Activated T-cell treated with anti-CD3 and anti-CD28 coated beads for 48 hours (primary cell): ENCODE measurements at places on chromosomes 7 and 10.

GRCh38 chr7:47332213-47332612 is 249.7 kb downstream of the TNS3 start:
- DNase-seq: no peak

- DNase-seq: no peak
Observed at GRCh38 chr10:50550291-50550839, 73.4 kb downstream of the SGMS1 start.

GRCh38 chr7:132941905-132942304 is 140.0 kb downstream of the CHCHD3 start:
- no peak for DNase-seq

GRCh38 chr7:24192053-24192452 is 91.9 kb upstream of the NPY start:
- DNase-seq: no peak

DNA sequence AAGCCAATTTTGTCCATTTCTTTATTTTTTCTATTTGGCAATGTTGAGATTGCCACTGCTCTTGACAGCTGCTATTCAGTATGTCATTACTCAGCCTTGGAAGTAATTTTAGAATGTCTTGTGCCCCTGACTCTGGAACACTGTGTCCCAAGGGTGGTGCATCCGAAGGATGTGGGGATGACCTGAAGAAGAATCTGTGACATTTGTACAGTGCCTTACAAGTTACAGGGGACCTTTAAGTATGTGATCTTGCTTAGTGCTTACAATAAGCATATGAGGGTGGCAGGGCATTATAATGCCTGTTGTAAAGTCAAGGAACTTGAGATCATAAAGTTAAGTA is 239.5 kb downstream of the REEP3 start:
- no peak for DNase-seq

DNA sequence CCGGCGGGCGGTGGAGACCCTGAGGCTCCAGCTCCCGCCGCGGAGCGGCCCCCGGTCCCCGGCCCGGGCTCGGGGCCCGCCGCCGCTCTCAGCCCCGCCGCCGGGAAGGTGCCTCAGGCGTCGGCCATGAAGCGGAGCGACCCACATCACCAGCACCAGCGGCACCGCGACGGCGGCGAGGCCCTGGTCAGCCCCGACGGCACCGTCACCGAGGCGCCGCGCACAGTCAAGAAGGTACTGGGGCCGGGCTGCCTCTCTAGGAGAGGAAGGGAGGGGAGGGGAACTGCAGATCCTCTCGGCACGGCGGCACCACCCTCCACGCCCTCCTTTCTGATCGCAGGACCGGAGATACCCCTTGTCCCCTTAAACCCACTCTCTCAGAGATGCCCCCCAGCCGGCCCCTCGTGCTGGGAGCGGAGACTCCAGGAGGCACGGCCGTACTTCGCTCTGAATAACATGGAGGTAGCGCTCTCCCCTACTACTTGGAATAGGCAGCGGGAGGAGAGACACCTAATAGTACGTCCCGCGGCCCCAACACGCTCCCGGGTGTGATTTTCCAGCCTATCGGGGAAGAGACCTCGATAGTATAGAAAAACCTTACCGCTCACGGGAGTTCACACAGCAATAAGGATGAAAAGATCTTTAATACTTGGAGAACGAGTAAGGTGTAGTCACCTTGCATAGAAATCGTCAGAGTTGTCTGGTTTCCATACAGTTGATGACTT is 538 bp downstream of the AHCYL2 start:
- peak; percentile 48 for DNase-seq

DNA sequence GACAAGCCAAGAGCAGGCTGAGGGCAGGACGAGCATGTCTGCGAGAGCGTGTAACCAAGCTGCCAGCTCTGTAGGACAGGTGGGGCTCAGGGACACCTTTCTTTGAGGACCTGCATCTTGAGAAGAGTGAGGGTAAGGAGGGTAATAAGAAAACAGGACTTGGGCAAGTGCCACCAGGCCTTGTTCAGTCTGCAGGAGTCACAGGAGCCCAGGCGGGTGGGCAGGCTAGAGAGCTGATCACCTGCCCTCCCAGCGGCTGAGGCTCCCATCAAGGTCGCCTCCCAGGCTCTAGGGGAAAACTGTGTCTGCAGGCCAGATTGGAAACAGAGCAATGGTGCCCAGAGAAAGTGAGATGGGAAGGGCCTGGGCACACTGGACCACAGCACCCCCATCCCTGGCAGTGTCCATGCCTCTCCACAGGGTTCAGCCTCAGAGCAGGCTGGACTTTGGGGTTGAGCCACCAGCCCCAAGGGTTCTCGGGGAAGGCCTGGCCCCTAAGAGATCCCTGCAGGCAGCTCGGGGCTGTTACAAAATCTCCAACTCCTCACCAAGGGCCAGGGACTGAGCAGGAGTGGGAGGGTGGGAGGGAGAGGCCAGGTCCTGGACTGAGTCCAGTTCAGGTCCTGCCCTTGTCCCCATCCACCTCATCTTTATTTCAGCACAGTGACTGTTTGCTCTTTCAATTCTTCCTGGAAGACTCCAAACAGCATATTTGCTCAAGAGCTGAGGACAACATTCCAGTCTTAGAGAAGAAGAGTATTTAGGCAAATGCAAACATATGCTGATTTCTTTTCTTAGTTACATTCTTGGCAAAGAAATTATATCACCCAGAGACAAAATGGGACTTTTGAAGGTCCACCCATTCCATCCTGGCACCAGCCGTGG is 161.9 kb downstream of the GRID1 start:
- no peak for DNase-seq

GRCh38 chr7:23930312-23930711 is 220.3 kb downstream of the STK31 start:
- no peak for DNase-seq
